Spinal cord (tissue), 10 donors: ENCODE measurements at places on chromosomes 16 and 17. TPM values are rescaled to one million over a fixed set of nuclear protein-coding genes. Genes with fewer than 3 reads are reported as not detected.
A peak's percentile ranks its signal among the peaks of the same experiment; 100 is the strongest.

GRCh38 chr17:74545843-74546230 lies at the start of gene CD300C:
TSS of gene CD300C (minus strand) at chr17:74546115. CDS start at chr17:74545782, 333 bp downstream.
- no peak for DNase-seq

DNA sequence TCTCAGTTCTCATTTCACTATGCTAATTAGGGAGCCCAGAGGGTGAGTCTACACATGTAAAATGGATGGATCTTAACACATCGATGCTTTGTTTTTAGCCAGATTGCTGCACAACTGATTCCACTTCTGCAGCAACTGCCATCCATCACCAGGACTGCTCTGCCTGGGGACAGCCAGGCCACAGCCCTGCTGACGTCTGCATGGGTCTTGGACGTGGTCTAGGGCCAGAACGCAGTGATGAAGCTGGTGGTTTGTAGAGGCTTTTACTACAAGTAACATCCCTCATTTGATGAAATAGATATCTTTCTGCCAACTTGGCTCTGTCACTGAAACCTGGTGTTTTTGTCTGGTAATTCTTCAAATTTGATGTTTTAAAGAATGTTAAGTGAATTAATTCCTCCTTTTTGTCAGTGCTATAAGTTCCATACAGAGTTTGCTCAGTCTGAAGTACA lies 50.6 kb downstream of the MARCHF10 start:
- peak; percentile 71 for DNase-seq

DNA sequence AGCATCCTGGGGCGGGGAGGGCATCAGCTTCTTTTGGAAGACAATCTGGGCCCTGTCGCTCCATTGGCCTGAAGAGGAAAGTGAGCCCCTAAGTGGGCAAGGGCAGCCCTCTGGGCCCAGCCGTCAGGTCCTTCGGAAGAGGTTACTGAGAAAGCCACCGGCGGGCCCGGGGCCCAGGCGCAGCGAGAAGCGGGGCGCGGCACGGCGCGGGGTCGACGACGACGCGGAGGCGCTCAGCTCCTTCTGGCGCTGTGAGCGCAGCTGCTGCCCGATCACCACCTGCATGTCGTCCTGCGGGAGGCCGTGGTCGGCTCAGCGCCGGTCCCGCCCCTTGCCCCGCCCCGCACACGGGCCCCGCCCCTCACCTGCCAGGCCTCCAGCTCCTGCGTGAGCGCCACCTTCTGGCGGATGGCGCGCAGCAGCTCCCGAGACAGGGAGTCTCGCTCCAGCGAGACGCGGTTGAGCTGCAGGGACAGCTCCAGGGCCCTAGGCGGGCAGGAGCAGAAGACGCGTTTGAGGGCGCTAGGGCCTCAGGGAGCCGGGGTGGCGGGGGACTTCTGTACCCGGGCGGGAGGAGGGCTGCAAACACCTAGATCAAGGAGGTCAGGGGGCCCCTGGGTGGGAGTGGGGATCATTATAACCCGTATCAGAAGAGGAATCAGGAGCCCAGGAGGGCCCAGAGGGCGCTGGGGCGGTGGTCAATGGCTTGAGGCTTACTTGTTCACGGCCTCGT lies 4.3 kb downstream of the THOC6 start:
- no peak for DNase-seq

DNA sequence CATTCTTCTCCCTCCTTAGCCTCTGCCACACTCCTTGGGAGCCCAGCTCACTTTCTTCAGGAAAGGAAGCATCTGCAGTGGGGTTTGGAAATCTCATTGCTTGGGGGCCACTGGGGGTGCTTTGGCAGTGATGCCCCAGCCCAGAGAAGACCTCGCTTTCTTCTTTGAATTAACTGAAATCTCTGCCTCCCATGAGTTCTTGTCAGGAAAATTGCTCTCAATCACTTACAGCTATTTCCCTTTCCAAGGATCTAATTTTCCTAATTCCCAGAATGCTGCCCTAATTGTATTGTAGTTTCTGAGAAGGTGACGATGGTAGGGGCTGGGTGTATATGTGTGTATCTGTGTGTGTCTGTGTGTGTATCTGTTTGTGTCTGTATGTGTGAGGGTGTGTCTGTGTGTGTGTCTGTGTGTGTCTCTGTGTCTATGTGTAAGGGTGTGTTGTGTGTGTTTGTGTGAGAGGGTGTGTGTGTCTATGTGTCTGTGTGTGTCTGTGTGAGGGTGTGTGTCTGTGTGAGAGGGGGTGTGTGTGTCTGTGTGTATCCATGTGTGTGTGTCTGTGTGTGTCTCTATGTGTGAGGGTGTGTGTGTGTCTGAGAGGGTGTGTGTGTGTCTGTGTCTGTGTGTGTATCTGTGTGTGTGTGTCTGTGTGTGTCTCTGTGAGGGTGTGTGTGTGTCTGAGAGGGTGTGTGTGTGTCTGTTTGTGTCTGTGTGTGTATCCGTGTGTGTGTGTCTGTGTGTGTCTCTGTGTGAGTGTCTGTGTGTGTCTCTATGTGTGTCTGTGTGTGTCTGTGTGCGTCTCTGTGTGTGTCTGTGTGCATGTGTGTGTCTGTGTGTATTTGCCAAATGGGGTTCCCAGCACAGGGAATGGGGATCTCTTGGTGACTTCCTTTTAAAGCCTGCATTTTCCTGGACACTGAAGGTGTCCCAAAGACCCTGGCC lies 83.5 kb upstream of the DNAJA2 start:
- no peak for DNase-seq

GRCh38 chr16:78396046-78396445 lies 296.6 kb downstream of the WWOX start:
- no peak for DNase-seq

- no peak for DNase-seq
Measured at GRCh38 chr16:79169239-79169638, 431.3 kb downstream of the MAF start.

DNA sequence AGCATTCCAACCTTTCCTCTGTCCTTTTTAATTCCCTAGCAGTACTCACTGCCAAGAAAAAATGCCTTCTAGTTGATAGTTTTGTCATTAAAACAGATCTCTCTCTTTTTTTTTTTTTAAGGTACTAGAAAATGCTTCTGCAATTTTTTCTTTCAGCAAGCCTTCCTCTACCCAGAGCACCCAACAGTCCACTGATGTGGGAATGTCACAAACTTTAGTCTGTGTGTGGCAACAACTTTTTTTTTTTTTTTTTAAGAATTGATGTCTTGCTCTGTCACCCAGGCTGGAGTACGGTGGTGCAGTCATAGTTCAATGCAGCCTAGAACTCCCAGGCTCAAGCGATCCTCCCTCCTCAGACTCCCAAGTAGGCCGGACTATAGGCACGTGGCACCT lies 34.7 kb downstream of the CDRT15 start:
- no peak for DNase-seq

The GGT6 gene
- not detected for polyA plus RNA-seq

DNA sequence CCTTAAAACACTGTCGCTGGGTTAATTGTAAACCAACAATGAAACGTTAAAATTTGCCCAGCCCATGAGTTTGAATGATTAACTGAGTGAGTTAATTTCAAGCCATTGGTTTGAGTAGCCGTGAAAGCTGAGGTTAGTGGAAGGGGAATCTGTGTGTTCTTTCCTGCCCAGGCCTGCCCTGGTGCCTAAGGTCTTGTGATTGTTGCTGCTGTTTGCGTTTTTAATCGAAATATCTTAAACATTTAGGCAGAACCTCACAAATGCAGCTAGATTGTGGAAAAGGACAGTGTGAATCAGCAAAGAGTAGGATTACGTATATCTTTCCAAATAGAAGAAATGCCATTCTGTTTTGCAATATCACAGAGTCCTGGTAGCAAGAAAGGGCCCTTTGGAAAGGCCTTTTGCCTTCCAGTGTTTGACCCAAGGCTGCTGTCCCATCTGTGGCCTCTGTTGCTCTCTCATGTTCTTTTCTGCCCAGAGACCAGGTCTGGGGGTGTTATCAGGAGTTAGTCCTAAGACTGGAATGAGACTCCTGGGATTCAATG lies 113.8 kb downstream of the MSI2 start:
- DNase-seq, result no peak

The SRL gene
- 1.7 TPM for polyA plus RNA-seq

DNA sequence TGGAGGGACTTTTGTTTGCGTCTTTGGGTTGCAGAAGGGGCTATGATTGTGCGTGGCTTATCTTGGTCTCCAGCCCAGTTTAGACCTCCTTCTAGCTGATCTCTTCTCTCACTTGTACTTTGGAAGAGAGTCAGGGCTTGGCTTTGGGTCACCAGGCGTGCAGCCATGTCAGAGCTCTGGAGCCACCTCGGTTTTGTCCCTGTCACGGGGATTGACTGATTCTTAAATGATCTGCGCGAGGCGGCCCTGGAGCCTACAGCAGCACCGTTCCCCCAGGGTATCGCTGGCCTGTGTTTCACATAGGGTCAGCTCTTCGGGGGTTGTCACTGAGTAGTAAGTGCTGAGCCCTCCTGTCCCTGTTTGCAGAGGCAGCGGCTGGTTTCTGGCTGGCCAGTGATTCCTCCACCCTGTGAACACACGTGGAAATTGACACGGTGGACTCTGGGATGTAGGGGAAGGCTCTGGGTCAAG lies 209.8 kb upstream of the CHMP6 start:
- no peak for DNase-seq

DNA sequence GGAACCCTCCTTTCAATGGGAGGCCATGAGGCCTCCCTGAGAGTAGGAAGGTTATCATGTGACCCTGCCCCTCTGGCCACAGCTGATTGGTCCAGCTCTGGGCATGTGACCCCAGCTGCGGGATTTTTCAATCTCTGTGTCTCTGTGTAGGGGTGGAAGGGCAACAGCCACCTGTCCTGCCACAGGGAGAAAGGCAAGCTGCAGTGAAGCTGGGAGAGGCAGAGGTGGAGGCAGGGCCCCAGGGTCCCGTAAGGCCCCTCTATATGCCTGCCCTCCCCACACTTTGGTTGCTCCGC lies 10.9 kb downstream of the DNAAF8 start:
- DNase-seq, result no peak

The SEZ6L2 gene
- 155 TPM for polyA plus RNA-seq

The HOXB3 gene
- 162 TPM for polyA plus RNA-seq

The PLXDC1 gene
- polyA plus RNA-seq, result 47.1 TPM

The CMTM2 gene
- 1.5 TPM for polyA plus RNA-seq

GRCh38 chr16:23148513-23149266 lies 562 bp downstream of the USP31 start:
- no peak for DNase-seq

The HIC1 gene
- 8.6 TPM for polyA plus RNA-seq

DNA sequence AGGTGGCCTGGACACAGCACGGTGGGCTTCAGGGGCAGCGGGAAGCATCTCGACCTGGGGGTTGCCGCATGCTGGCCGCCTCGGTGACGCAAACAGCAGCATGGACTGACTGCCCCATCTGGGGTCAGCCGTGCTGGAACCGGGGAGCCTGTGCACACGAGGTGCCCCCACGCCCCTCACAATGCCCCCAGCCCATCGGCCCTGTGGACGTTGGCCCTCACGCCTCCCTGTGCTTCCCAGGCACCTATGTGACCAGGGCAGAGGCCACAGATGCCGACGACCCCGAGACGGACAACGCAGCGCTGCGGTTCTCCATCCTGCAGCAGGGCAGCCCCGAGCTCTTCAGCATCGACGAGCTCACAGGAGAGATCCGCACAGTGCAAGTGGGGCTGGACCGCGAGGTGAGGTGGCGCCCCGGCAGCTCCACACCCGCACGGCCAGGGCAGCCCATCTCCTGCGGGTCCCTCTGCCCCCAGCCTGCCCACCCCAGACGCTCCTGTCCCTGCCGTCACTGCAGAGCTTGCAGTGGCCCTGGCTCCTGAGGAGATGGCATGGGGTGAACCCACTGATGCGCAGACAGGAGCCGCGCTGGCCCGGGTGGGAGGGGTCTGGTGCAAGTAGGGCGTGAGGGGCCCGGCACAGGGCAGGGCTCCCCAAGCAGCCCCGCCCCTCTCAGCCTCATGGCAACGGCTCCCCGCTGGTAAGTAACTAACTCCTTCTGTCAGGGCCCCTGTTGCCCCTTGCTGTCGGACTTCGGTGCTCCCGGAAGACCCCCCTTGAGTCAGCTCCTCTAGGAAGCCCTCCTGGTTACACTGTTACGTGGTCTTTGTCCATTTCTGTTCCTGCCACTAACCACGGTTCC lies 13.6 kb downstream of the CDH15 start:
- DNase-seq, result no peak

GRCh38 chr17:49216953-49217650 lies 6.6 kb downstream of the ABI3 start:
- DNase-seq, result no peak

The TADA2A gene
- 30.6 TPM for polyA plus RNA-seq

The GPRC5C gene
- 10.4 TPM for polyA plus RNA-seq

GRCh38 chr17:62802561-62803205 lies 5.4 kb downstream of the MARCHF10 start:
- DNase-seq, result no peak

GRCh38 chr16:79592186-79592585 lies 8.4 kb downstream of the MAF start:
- no peak for DNase-seq

The FA2H gene
- polyA plus RNA-seq, result 21.4 TPM

- DNase-seq, result no peak
Measured at GRCh38 chr17:6536053-6536452, 20.3 kb downstream of the PITPNM3 start.

- DNase-seq, result no peak
Measured at GRCh38 chr17:602436-602835, 112.2 kb downstream of the VPS53 start.

The CCL4L2 gene
- polyA plus RNA-seq, result 2.1 TPM

The GRIN2A gene
- polyA plus RNA-seq, result 16.1 TPM

DNA sequence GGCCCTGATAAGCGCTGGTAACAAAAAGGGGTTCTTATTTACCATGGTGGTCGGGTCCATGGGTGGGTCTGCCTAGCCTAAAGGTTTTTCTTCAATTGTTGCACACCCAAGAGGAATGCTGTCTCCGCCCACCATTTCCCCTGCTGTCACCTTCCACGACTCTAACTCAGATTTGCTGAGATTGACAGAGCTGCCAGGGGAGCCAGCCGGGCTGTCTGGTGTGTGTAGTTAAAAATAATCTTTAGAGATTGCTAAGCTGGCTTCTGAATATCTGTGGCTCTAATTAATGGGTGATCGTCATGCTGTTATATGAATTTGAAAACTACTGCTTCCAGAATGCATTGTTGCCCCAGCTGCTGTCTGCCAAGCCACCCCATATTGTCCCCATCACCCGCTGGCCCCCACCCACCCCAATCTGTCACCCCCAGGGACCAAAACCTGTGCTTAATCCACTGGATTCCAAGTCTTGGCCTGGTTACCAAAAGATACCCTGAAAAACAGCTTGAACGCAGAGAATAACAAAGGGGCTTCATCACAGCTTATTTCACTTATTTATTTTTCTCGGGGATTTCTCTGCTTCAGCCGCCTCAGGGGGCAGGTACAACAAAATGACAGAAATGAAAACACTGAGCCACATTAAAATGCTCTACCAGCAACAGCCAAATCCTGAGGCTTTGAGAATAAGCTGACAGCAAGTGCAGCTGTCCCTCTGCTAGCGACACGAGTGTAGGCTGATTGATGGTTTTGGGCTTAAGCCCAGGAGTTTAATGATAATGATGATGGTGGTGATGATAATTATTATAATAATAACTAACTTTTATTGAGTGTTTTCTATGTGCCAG lies 46.1 kb upstream of the NLK start:
- no peak for DNase-seq

The PIPOX gene
- 9.4 TPM for polyA plus RNA-seq
